Dorsolateral prefrontal cortex (tissue), 122 donors: ENCODE measurements at places on chromosomes 2 and 18.

- DNase-seq: no peak
Observed at GRCh38 chr2:42138163-42139015, 30.8 kb upstream of the EML4 start.

DNA sequence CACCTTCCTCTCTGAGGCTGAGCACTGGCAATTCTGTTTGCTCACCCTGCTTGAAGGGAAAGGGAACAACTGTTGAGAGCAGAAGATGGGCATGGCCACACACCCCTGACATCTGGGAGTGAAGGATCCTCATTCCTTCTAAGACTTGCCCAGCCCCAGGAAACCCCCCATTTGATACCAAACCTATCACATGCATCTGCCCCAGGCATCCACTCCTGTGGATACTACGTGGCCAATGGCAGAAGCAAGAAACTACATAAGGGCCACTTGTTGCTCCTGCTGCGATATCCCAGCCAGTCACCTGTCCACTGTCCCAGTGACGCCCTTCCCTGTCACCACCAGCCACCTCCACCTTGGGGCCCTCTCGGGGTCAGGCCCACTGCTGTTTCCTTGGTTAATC lies 185.2 kb downstream of the SMAD2 start:
- DNase-seq: no peak

DNA sequence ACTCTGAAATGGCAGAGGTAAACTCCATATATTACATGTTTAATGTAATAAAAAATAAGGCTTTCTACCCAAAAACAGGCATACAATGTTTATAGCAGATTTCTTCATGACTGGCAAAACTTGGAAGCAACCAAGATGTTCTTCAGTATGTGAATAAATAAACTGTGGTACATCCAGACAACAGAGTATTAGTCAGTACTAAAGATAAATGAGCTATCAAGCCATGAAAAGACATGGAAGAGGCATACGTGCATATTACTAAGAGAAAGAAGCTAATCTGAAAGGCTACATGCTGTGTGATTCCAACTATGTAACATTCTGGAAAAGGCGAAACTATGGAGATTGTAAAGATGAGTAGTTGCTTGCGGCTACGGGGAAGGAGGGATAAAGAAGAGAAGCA lies 97.4 kb downstream of the OSR1 start:
- no peak for DNase-seq

DNA sequence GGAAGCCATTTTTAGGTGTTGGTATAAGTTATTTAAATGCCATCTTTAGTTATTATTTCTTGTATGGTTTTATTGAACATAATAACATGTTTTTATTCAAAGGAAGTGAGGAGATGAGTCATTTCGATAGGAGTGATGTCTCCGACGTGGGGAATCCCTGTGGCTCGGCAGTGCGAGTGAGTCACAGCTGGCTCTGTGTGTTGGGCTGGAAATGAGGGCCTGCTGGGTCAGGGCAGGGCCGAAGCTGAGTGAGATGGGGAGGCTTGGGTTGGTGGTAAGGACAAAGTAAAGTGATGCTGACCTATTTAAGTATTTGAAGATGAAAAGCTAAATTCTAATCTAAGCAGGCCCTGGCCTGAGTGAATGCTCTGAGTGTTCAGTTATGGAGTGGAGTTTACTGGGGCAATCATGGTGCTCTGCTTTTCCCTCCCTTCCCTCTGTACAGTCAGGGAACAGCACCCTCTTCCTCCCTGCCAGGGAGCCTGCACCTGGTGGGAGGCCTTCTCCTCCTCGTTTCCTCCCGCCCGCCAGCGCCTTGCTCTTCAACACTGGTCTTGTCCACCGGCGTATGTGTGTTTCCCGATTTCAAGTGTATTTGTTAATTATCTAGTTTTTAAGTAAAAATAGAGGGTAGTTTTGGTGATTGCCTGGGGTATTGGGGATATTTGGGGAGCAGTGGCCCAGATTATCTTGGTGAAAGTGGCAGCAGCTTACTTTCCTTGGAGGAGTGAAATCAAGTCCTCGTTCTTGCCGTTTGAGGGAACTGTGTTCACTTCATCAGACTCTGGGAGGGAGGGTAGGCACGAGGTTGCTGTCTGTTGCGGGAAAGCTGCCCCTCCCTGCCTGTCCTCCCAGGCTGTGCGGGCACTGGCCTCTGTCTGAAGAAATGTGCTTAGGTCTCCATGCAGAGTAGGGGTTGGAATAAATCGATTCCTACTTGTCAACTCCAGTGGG lies 157.0 kb downstream of the LDLRAD4 start:
- no peak for DNase-seq

DNA sequence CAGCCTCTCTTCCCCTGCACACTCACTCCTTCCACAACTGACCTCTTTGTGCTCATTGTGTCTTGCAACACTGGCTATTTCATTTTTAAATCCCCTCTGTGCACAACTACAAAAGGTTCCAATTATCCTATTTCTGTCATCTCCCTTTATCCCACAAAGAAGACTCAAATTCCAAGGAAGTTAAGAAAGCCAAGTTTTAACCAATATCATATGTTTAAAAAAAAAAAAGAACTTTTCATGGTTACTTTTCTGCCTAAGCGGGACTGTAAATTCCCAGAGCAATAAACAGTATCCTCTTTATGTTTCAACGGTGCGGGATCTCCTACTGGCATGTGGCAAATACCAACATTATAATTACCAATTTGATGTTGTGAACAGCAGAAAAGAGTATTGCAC lies 83.8 kb downstream of the DOCK10 start:
- no peak for DNase-seq

GRCh38 chr2:109336296-109336695 lies 207.3 kb downstream of the SH3RF3 start:
- no peak for DNase-seq

DNA sequence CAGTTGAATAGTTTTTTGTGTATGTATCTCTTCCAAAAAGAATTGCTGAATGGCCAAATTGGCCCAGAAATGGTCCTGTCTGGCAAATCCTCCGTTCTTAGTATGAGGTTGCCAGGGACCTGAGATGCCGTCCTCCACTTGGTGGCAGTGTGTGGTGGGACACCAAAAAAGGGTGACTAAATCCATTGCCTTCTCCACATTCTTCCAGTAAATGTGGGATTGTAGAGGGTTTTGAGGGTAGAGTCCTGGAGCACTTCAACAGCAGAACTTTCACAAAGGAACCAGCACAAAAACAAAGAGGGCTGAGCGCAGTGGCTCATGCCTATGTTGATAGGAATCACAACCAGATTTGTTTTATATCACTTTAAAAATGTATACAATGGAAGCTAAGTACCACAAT lies 199.9 kb downstream of the BCL2 start:
- peak; percentile 56 for DNase-seq

DNA sequence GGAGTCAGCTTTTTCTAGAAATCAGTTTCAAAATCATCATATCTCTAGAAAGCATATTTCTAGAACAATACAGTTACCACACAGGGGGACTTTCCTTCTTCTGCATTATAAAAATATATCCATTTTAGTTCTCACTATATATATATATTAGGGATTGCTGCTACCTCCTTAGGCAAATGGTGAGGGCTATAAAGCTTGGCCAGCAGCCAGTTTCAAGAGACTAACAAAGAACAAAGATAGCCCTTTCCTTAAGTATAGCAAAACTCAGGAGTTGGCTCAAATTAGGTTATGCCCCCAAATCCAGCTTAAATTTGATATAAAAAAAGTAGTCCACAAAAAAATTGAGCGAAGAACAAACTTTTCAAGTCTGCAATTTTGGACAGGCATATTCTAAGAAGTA lies 70.0 kb downstream of the EIF2AK3 start:
- no peak for DNase-seq

- no peak for DNase-seq
Observed at GRCh38 chr2:103159018-103159417, 397.2 kb downstream of the TMEM182 start.

- DNase-seq: no peak
Observed at GRCh38 chr2:51165534-51166260, 133.8 kb upstream of the NRXN1 start.

- no peak for DNase-seq
Observed at GRCh38 chr2:215517391-215517790, 81.5 kb upstream of the FN1 start.

DNA sequence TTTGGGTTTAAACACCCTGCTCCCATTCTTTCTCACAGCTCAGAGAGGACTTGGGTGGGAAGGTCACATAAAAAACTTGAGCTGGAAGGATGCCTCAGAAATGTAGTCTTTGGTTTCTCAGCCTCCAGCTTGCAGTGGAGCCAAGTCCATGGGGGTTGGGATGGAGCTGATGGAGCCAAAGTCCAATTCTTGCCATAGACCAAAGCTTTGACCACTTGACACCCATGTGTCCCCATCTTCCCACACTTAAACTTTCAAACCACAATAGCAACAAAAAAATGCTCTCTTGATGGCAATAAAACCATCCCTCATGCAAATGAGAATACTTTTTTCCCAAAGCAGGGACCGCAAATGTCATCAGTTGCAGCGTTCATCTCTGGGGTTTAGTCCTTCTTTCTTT lies 14.7 kb upstream of the DAW1 start:
- DNase-seq: no peak

DNA sequence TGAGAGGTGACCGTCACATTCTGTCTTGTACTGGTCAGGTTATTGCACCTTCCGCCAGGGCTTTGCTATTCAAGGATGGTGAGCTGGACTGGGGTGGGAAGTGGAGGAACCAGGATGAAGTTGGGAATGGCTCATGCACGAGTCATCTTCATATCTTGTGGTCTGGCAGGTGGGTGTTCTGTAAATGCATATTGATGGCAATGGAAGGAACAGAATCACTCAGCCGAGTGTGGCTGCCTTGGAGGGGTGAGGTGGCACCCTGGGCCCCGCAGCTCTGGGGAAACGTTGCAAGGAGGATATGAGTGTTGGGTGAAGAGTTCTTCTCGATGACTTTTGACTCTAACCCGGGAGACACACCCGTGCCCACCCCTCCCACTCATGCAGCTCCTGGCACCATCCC lies 1.2 kb downstream of the NEU2 start:
- no peak for DNase-seq

DNA sequence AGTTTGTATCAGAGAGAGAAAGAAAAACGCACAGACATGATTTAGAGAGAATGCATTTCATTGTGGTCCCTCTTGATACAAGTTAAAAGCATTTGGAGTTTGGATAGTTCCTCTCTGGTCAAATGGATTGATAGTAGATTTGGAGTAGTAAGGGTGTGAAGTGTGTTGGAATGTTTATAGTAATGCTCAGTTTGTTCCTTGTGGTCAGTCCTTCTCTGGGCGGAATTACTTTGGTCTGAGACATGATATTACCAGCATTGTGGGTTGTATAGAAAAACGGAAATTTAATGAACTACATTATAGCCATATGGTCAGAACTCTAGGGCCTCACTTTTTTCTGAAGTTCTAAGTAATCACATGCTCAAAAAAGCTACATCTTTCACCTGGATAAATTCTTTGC lies 178.9 kb downstream of the AGAP1 start:
- DNase-seq: no peak

GRCh38 chr18:28372186-28372585 lies 195.3 kb upstream of the CDH2 start:
- no peak for DNase-seq

DNA sequence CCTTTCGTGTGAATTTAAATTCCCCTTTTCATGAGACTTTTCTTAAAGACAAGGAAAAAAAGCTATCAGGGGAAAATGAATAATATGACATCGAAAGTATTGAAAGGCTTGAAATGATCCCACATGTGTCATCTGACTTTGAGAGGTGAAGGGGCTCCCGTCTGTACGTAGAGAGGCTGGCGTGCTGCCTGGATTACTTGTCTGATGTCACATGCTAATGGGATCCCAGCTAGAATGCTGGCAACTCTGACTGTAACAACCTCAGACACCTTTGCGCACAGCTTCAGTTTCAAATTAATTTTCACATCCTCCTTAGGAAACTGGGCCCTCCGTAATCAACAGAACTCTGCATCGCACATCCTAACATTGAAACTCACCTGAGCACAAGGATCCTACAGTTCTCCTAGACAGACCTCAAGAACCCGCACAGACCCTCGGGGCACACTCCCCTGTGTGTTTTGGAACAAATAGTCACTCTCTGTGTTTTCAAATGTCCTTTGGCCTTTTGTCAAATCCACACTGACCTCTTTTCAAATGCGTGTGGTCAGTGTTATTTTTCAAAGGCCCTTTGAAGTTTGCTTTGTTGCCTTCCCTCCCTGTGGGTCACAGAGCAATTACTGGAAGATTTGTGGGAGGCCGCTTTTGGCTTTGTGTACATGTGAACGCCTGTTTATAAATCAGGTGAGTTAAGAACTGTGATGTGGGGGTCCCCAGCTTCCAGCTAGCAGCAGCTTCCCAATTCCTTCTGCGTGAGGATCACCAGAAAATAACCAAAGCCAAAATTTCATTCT lies 65.9 kb downstream of the IL1R2 start:
- DNase-seq: no peak

DNA sequence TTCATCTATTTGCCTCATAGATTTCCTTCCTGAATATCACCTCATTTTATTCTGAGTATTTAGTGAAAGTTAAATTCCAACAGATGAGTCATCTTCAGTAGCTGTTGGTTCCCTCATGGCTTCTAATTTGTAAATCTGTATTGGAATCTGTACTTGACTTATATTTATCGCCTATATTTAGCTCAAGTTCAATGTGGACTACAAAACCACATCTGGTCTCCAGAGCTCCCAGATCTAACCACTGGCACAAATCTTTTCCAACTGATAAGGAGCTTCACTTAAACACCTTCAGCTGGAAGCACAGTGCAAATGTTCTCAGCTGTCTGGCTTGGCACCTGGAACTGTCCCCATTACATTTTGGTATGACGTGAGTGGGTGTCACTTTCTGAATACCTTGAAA lies 82.8 kb upstream of the DSEL start:
- no peak for DNase-seq

GRCh38 chr2:113075030-113075429 lies 7.3 kb downstream of the IL1F10 start:
- DNase-seq: no peak

DNA sequence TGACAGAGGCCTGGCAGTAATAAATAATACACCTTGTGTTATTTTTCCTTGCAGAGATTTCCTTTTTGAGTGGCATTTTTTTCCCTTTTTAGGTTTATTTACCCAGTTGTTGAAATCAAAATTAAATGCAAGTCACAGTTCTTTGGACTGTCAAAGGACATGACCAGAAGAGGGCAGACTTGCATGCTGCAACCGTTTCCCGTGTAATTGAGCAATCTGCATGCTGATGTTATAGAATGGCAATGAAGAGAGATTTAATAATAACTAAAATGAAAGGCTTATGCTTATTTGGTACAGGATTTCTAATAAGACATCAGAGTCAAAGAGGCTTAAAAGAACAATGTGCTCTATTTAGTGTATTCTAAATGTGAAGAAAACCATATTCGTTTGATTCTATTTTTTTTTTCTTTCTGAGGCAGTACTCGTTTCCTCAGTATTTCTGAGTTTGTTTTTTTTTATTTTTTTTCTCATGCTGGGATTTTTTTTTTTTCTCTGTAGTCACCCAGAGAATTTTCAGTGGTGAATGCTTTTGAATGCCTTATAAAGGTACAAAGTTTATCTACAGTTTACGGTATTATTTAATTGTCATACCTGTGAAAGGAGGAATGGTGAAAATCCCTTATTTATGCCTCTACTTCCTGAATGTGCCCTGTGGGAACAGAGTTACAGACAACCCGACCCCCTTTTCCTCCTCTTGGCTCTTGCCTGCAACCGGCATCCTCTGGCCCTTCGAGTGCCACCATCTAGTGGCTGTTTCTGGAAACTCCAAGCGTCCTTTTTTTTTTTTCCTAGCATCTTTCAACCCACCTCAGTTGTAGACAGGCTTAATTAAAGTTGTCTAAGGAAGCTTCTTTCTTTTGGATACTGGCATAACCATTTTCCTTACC lies 368.5 kb downstream of the LRRTM1 start:
- peak; percentile 65 for DNase-seq

GRCh38 chr18:23135550-23136325 lies 453 bp downstream of the CABLES1 start:
- DNase-seq: no peak
